NCI-H2171 (cell line): ENCODE measurements at places on chromosomes 16 and 17.

GRCh38 chr16:23453338-23454052, 506 bp upstream of the COG7 start:
- DNase-seq = no peak

- no peak for DNase-seq
These were observed 46.1 kb downstream of the MARVELD3 start for GRCh38 chr16:71672125-71672524.

DNA sequence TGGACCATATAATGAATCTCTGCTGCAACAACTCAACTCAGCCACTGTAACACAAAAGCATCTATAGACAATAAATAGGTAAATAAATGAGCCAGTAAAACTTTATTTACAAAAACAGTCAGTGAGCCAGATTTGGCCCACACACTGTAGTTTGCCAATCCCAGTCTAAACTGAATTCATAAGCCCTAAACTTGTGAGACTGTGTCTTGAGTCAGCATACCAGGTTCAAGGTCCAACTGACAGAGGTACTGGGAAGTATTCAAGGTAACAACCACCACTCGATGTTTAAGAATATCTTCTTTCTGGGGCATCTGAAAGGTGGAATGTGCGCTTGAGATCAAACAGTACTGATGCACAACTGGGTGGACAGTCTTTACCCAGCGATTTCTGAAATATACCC, 94.2 kb downstream of the HELZ start:
- no peak for DNase-seq

DNA sequence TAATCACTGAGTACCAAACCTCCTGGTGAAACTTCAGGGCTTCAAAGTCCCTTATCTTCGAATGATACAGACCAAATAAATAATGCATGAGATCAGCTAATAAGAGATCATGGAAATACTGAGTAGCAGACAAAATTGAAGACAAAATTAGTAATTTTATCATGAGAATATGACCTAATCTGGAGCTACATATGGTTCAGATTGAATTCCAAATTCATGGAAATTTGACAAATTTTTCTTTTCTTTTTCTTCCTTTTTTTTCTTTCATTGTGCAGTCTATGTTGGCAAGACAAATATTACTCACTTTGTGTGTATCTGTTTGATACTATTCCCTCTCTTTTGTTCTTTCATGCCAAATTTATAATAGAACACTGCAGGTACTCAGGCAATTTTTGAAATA, 218.1 kb upstream of the KCNJ16 start:
- no peak for DNase-seq

DNA sequence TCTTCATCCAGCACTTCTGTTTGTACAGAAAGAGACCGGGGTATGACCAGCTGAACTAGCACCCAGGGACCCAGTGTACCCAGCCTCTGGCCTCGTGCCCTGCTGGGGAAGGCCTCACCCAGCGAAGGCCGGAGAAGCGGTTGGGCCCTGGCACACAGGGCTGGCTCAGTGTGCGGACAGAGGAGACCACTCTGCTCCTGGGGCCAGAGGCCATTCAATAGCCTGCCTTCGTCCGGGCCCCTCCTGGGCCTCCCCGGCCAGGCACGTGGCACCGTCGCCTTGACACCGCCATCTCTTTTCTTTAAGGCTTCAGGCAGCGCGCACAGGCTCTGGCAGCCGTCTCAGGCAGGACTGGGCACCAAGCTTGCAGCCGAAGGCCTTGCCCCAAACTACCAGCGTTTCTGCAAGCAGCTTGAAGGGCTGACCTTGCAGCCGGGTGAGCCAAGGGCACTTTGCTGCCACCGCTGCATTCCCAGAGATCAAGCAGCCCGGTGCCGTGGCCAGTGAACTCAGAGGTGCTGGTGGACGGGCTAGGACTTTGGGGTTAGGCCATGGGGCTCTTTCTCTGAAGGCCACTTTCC, 8.0 kb downstream of the TAX1BP3 start:
- DNase-seq = no peak

- DNase-seq = no peak
These were observed 993 bp downstream of the ERN1 start for GRCh38 chr17:64128787-64129514.
